ENCODE measurements at places on chromosomes 16 and 17. TPM values are rescaled to one million over a fixed set of nuclear protein-coding genes. Genes with fewer than 3 reads are reported as not detected.

The OR1A1 gene
- total RNA-seq: not detected

The MEIOC gene
- total RNA-seq: not detected

The TBX2 gene
- total RNA-seq: 7.5 TPM

The EPX gene
- total RNA-seq: not detected

The CACNA1G gene
- under 0.01 TPM for total RNA-seq

The CTF1 gene
- total RNA-seq: 2.5 TPM

The SLC22A31 gene
- total RNA-seq: 0.06 TPM

The CLTC gene
- total RNA-seq: 434 TPM

The ENGASE gene
- 11.7 TPM for total RNA-seq

The GPRC5B gene
- 7.2 TPM for total RNA-seq

The NAGS gene
- total RNA-seq: 1.6 TPM

The ACSM3 gene
- not detected for total RNA-seq

DNA sequence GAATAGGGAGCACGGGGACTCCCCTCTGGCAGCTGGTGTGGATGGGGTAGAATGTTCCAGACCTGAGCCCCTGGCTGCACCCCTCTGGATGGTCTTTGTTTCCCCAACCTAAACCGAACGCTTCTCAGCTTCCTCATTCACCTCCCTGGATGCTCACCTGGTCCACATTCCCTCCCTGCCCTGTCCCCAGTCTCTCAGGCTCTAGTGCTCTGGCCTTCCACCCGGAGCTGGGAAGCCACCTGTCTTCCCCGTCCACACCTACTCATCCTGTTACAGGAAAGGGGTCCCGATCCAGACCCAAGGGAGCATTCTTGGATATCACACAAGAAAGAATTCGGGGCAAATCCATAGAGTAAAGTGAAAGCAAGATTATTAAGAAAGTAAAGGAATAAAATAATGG, 73.5 kb downstream of the CYLD start:
- no peak for DNase-seq

DNA sequence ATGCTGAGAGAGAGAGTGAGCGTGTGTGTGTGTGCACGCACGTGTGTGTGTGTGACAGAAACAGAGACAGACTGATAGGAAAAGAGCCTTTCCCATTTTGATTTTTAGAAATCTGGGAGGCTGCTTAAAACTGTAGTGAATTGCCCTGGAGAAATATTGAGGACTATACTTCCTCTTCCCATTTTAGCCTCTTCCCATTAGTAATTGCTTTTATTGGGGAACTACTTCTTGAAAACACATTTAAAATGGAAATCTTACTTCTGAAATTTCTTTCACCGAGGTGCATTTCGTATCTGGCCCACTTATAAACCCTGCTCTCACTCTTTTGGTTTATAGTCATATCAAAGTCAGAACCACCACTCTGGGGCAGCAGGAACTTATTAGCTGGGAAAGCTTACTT, 47.1 kb downstream of the NUP93 start:
- DNase-seq: no peak

GRCh38 chr16:6751191-6751590, 581.5 kb upstream of the RBFOX1 start:
- no peak for DNase-seq

DNA sequence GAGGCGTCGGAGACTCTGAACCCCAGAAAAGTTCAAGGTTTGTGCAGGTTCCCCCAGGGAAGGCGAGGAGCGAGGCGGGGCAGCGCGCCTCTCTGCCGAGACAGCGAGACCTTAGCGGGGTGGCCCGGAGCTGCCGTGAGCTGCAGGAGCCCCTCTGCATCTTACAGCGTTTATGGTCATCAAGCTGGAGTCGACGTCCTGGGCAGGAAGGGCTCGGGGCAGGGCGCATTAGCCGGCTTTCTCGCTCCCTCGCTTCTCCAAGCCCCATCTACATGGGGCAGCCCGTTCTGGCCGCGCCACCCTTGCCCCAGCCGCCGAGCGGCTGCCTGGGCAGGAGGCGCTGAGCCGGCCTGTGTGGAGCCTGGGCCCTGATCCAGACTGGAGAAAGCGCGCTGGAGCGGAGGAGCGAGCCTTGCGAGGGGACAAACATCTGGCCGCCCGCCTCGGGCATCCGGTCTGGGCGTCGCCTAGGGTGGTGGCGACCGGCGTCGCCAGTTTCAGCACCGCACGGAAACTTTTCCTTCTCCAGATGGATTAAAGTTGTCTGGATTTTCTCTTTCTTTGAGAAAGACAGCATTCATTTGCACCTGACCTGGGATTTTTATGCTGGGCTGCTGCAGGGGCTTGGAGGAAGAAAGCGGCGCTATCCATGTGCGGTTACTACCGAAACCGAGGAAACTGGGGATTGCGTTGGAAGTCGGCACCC, 750 bp downstream of the TMEM132E start:
- DNase-seq: no peak

- no peak for DNase-seq
Observed at GRCh38 chr17:31726980-31727427, 132.0 kb downstream of the COPRS start.

DNA sequence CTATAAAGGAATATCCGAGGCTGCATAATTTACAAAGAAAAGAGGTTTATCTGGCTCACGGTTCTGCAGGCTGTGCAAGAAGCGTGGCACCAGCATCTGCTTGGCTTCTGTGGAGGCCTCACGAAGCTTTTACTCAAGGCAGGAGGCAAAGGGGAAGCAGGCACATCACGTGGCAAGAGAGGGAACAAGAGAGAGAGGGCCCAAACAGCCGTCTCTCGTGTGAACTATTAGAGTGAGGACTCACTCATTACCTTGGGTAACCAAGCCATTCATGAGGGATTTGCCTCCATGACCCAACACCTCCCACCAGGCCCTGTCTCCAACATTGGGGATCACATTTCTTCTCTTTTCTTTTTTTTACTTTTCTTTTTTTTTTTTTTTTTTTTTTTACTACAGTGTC, 7.5 kb upstream of the ALKBH5 start:
- DNase-seq: no peak

DNA sequence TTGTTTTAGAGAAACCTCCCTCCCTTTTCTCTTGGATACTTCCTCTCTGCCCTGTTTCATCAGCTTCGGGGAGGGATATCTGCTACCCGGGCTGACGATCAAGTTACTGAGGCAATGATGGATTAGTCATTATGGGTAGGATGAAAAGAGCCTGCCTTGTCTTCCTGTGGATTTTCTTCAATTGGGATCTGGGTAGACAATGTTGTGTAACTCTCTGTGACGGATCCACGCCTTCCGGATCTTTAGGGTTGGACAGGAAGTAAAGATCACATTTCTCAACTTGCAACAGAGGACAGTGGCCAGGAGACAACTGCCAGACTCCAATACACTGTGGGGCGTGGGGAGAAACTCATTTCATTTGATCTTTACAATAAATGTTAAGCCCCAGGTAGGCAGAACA, 11.3 kb upstream of the CHST6 start:
- peak; percentile 90 for DNase-seq

DNA sequence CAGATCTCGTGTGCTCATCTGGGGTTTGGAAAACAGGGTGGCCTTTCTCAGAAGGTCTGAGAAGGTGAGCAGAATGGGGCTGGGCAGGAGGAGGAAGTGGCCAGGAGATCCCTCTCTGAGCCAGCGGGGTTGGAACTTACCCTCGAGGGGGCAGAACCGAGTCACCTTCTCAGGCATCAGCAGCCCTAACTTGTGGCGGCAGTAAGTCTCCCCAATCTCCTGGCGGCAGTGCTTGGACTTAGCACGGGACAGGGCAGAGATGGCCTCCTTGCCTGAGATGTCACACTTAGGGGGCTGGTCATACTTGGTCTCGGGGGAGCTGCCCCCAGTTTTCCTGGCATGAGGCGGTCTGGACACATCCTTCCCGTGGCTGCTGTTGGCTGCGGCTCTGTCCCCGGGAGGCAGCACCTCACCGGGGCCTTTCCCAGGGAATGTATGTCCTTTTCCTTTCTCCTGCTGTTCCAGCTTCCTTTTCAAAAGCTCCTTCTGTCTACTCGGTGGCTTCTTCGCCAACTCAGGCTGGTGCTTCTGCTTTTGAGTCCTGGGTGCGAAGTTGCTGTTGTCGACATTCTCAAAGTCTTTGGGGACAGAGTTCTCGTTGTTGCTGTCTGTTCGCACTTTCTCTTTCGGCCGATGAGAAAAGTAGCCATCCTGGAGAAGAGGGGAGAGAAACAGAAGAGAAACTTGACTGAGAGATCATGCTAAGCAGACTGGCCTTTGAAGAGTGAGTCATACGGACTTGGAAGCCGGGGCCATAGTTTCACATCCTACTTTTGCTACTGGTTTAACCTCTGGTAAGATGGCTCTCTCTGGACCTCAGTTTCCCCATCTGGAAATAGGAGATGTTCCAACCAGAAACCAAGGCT, 211.7 kb downstream of the XYLT1 start:
- no peak for DNase-seq

GRCh38 chr17:70517816-70518215, 348.5 kb downstream of the KCNJ2 start:
- DNase-seq: no peak

DNA sequence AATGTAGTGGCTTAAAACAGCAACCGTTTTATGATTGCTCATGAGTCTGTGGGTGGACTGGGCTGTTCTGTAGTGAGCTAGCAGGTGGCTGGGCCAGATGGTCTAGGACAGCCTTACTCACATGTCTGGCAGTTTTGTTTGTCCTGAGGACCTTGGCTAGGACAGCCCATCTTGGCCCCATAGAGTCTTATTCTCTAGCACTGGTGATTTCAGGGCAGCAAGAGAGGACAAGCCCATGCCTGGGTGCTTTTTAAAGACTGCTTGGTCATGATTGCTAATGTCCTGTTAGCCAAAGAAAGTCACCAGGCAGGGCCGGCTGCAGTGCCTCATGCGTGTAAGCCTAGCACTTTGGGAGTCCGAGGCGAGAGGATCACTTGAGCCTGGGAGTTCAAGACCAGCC, 139.8 kb downstream of the KATNIP start:
- peak; percentile 40 for DNase-seq

GRCh38 chr17:68603656-68604055, 2.5 kb upstream of the FAM20A start:
- DNase-seq: no peak

DNA sequence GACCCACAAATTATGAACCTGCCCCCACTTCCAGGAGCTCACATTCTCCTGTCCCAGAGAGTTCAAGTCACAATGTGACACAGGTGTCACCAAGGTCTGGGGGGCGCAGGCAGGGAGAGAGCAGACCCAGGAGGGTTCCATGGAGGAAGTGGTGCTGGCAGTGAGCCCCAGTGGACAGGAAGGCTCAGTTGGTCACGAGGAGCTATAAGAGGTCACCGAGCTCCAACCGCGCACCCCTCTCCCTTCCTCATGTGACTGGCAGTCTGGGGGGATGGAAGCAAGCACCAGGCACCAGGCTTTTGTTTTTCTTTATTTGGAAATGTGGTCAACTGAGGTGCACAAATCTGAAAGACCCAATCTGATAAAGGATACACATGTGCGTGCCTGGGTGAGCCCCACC, 2.5 kb downstream of the ITGAD start:
- DNase-seq: no peak

GRCh38 chr16:1745181-1745899, 26.0 kb downstream of the NME3 start:
- peak; percentile 84 for DNase-seq

DNA sequence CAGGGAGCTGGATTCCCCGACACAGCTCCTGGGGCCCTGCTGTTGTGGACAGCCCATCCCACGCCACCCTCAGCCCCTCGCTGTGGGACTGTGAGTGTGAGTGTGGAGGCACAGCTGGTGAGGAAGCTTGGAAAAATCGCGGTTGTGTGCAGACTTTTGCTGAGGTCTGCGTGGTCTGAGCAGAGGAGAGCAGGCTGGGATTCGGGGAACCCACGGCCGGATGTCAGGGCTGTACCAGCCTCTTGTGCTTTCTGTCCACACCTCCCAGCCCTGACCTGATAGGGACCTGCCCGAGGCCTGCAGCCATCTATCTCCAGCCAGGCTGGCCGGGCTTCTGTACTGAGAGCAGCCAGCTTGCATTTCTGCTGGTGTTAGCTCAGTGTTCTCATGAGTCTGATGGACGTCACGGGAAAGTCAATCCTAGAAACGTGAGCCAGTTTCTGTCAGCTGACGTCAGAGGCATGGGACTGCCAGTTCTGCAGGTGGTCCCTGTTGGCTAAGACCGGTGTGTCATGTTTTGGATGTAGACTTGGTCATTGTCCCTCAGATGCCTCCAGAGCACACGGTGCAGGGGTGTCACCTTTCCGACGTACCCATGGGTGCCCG, 72.8 kb upstream of the ZNF750 start:
- DNase-seq: no peak

GRCh38 chr17:41184480-41184961, at the start of gene KRTAP4-1:
KRTAP4-1 (minus strand) TSS chr17:41184911; CDS start chr17:41184854, 57 bp downstream.
- DNase-seq: peak; percentile 32

GRCh38 chr17:81064678-81065475, 29.9 kb downstream of the BAIAP2 start:
- peak; percentile 79 for DNase-seq

- peak; percentile 79 for DNase-seq
Observed at GRCh38 chr17:43020789-43021740, 1.1 kb downstream of the VAT1 start.

DNA sequence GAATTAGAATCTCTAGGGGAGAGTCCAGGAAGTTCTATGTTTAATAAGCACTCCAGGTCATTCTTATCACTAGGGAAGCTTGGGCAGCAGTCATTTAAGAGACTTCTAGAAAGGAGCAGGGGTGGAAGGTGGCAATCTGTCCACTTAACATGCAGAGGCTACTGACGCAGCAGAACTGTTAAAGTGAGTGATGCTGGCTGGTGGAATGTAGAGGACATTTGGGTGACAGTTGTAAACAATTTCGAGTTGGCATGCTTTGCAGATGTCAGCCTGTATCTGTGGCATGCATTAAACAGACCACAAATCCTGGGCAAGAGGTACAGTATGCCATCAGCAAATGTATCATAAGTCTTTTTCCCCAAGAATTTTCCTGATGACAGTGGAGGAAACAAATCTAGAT, 40.5 kb upstream of the HS3ST3A1 start:
- no peak for DNase-seq

GRCh38 chr17:39235555-39236449, 10.1 kb upstream of the STAC2 start:
- DNase-seq: peak; percentile 67

- no peak for DNase-seq
Observed at GRCh38 chr17:79674506-79675412, 56.0 kb upstream of the ENPP7 start.

DNA sequence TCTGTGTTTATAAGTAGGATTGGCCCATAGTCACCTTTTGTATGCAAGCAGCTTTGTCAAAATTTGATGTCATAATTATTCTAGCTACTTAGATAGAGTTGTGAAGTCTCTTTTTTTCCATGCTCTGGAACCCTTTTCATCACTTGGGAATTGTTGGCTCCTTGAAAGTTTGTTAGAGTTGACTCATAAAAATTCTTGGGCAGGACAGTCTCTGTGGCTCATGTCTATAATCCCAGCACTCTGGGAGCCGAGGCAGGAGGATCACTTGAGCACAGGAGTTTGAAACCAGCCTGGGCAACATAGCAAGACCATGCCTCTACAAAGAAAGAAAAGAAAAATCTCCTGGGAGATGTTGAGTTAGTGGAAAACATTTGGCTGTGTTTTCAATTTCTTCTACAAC, 45.7 kb upstream of the MRC2 start:
- DNase-seq: peak; percentile 44

- no peak for DNase-seq
Observed at GRCh38 chr17:80812362-80813088, 179.1 kb upstream of the CHMP6 start.

- no peak for DNase-seq
Observed at GRCh38 chr17:40432864-40433528, 10.3 kb upstream of the IGFBP4 start.

GRCh38 chr16:27312580-27313421, 973 bp upstream of the IL4R start:
- DNase-seq: no peak
